ENCODE measurements at places on chromosomes 16 and 17.

DNA sequence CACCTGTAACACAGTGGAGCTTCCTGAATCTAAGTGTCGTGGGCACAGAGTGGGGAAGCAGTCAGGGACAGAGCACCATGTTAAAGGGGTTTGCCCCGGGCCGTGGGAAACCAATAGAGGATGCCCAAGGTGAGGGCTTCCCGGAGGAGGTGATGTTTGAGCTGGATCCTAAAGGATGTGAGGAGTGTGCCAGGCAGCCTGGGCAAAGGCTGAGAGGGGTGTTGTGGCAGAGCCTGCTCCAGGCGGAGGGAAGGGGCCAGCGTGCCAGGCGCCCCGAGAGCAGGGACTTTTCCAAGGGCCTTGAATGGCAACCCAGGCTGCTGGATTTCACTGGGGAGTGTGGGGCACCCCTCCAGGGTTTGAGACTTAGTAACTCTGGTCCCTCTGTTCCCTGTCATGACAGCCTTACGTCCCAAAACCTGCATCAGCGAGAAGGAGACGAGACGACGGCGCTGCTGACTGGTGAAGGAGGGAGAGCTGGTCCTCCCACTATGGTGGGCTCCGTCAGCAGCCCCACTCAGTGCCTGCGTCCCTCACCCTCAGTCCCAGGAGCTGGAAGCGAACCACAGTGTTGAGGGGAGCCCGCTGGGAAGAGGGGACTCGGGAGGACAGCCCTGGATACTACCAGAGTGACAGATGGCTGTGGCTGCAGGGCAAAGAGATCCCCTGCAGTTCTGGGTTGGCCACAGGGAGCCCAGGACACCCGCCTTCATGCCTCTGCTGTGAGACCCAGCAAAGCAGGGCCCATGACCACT, 228.4 kb downstream of the KATNIP start:
- no peaks in the 10 kb centered on the region for H3K4me1 ChIP-seq
- H3K27me3 ChIP-seq = no peaks in the 10 kb centered on the region
- no peak overlapping the region for H3K27ac ChIP-seq
- no peak overlapping the region for H3K4me3 ChIP-seq

DNA sequence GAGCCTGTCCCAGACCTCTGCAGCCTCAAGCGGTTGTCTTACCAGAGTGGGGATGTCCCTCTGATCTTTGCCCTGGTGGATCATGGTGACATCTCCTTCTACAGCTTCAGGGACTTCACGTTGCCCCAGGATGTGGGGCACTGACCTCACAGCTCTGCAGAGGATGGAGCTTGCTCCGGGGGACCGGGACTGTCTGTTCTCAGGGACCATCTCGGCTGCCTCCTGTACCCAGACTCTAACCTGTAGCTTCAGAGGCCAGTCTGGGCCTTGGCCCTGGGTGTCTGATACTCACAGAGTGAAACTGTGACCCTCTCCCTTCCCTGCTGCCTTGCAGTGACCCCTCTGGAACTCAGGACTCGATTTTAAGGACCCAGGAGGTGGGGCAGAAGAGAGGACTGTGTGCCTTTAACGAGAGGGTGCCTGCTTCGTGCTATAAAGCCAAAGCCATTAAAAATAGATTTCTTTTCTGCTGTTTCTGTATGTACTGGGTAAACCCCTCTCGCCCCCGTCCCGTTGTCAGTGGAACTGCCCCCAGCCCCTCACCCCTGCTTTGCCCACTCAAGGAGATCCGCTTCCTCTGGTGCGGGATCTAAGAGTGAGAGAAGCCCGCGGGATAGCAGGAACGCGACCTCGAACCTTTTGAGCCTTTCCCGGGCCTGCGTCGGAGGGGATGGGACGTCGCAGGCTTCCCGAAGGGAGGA, 1.1 kb upstream of the LLGL2 start:
- H3K27me3 ChIP-seq = no peaks in the 10 kb centered on the region
- peaks cover 17% of the 10 kb centered on the region for H3K4me1 ChIP-seq
- peak overlapping the region; percentile 78 for H3K4me3 ChIP-seq
- H3K27ac ChIP-seq = no peak overlapping the region
- H3K36me3 ChIP-seq = no peaks in the 10 kb centered on the region

- DNase-seq = no peak
- H3K27me3 ChIP-seq = no peaks in the 10 kb centered on the region
- H3K4me3 ChIP-seq = no peak overlapping the region
- no peak overlapping the region for H3K27ac ChIP-seq
- no peaks in the 10 kb centered on the region for H3K4me1 ChIP-seq
- no peaks in the 10 kb centered on the region for H3K36me3 ChIP-seq
Measured at GRCh38 chr16:52496051-52496876, 50.7 kb downstream of the TOX3 start.

DNA sequence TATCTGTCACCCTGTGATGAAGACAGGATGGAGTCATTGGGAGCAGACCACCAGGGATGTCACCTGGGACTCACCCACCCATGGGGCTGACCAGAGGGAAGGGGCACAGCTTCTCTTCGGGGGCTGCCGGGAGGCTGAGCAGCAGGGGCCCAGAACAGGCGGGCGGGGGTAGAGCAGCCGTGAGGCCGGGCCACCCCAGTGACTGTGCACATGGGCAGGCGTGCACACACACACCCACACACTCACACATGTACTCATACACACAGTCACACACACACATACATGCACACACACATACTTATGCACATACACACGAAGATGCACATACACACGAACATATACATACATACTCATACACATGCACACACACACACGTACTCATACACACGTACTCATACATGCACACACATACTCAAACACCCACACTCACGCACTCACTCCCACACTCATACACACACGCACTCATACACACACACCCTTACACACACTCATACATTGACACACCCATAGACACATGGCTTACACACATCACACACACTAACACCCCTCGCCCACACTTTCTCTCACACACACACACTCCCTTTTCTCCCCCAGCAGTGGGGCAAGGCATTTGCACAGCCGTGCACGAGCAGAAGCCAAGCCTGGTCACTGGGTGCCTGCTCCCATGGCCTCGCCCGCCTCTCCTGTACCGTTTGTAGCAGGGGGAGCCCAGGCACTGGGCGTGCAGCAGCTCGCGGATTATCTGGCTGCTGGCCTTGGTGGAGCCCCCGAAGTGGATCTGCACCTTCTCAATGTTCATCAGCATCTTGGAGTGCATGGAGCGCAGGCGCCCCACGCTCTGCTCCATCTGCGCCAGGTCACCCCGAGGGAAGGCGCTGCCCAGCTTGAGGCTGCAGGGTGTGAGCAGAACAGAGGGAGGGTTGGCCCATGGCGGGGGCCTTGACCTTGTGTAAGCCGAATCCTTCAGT, 12.4 kb downstream of the UBALD2 start:
- no peak overlapping the region for H3K4me3 ChIP-seq
- no peak for DNase-seq
- H3K27me3 ChIP-seq = no peaks in the 10 kb centered on the region
- peaks cover 2% of the 10 kb centered on the region for H3K4me1 ChIP-seq
- H3K36me3 ChIP-seq = no peaks in the 10 kb centered on the region

DNA sequence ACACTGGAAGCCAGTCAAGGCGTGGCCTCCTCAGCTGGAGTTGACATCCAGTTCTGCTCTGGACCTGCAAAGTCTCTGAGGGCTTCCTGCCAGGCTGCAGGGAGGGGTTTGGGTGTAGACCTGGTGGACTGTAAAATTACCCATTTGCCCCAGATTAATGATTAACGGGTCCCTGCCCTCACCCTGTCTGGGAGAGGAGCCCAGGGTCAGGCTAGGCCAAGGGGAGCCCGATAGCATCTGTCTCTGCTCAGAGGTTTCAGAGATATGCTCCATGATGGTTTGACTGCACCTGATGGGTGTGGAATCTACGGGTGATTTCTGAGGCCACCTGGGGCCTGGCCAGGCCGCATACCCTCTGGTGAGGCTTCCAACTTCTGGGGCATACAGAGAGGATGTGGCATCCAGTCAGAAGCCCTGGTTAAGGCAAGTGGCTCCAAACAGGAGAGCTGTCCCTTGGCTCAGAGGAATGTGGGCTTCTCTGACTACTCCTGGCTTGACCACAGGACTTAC, 11.2 kb downstream of the PPY start:
- H3K4me3 ChIP-seq = no peak overlapping the region
- H3K27me3 ChIP-seq = no peaks in the 10 kb centered on the region
- H3K27ac ChIP-seq = no peak overlapping the region
- H3K36me3 ChIP-seq = no peaks in the 10 kb centered on the region
- DNase-seq = no peak
- no peaks in the 10 kb centered on the region for H3K4me1 ChIP-seq

DNA sequence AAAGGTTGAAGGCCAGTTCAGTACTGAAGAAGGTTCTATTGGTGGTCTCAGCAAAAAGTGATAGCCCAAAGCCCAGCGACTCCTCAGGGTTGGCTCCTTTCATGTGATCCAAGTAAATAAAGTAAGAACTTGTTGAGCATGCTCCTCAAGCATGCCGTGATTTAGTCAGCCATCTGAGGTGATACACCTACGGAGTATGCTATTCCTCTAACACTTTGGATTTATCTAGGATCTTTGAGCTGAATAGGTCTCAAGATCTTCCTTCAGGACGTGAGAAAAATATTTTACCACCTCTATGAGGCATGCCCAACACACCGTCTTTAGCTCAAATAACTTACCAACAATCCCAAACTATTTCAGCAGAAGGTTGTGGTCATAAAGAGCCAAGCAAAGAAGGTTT, 153.3 kb upstream of the CORO6 start:
- H3K4me3 ChIP-seq = no peak overlapping the region
- no peaks in the 10 kb centered on the region for H3K27me3 ChIP-seq
- no peaks in the 10 kb centered on the region for H3K36me3 ChIP-seq
- H3K27ac ChIP-seq = no peak overlapping the region

DNA sequence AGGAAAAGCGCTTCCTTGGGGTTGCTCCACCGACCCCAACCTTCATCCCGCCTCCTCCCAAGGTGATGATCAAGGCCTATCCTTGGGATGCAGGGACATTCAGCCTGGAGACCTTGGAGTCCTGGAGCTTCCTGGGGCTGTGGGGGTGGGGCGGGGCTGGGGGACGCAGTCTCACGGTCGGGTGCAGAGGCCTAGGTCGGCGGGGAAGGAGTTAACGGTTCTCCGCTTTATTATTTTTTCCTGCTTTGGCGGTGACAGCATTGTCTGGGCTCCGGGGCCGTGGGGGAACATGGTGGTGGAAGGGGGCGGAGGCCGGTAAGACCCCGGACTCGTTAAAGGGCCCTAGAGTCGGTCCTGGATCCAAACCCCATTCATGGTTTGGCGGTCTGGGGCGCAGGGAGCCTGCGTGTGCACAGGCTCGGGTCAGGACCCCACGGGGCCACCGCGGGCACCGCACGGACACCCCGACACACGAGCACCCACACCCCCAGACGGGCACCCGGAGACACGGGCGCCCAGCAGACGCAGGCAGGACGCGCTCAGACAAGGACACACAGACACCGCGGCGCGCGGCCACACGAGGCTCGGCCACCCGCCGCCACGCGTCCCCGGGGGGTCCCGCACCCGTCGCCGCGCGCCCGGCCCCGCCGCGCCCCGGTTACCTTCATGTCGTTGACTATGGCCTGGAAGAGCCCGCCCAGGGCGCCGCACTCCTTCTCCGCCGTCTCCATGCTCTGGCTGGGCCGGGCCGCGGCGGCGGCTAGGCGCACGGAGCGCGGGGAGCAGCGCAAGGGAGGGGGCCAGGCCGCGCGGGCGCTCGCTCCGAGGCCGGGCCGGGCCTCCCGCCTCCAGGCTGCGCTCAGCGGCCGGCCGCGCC, 554 bp downstream of the MTSS2 start:
- no peaks in the 10 kb centered on the region for H3K27me3 ChIP-seq
- peaks cover 9% of the 10 kb centered on the region for H3K4me1 ChIP-seq
- H3K36me3 ChIP-seq = no peaks in the 10 kb centered on the region
- no peak for DNase-seq
- no peak overlapping the region for H3K4me3 ChIP-seq
- H3K27ac ChIP-seq = no peak overlapping the region

- H3K4me1 ChIP-seq = peaks cover 2% of the 10 kb centered on the region
- no peak for DNase-seq
- peaks cover 12% of the 10 kb centered on the region for H3K36me3 ChIP-seq
- H3K27ac ChIP-seq = no peak overlapping the region
Measured at GRCh38 chr17:2452216-2452750, 51.4 kb upstream of the MNT start.

GRCh38 chr16:52573365-52574299, 26.7 kb upstream of the TOX3 start:
- no peaks in the 10 kb centered on the region for H3K27me3 ChIP-seq
- H3K4me1 ChIP-seq = no peaks in the 10 kb centered on the region
- H3K36me3 ChIP-seq = no peaks in the 10 kb centered on the region
- no peak overlapping the region for H3K27ac ChIP-seq
- DNase-seq = no peak

DNA sequence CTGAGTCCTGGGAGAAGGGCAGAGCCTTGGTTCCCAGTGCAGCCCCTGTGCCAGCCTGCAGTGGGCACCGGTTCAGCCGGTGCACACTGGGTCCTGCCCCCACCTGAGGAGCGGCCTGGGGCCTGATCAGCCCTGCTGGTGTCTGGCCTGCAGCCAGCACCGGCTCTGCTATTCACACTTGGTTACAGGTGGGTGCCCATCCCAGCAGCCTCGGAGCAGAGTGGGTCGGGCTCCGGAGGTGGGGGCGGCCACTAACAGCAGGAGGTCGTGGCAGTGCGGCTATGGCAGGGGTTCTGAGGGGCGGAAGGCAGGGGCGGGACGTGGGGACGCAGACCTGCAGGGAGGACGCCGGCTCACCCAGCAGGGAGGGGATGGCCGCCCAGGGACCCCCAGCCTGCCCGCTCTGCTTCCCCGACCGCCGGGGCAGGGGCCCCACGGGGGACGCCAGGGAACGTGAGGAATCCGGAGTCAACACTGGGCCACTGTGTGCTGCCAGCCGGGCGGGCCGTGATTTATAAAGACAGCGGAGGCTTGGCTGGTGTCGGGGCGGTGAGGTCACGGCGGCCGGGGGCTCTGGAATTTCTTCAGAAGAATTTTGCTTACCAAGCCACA, 20.3 kb downstream of the METRNL start:
- no peaks in the 10 kb centered on the region for H3K27me3 ChIP-seq
- no peak overlapping the region for H3K4me3 ChIP-seq
- no peak overlapping the region for H3K27ac ChIP-seq
- peaks cover 11% of the 10 kb centered on the region for H3K4me1 ChIP-seq
- no peak for DNase-seq
- H3K36me3 ChIP-seq = no peaks in the 10 kb centered on the region

GRCh38 chr16:9122342-9122741, 30.9 kb downstream of the HAPSTR1 start:
- H3K36me3 ChIP-seq = peaks cover 32% of the 10 kb centered on the region
- no peaks in the 10 kb centered on the region for H3K27me3 ChIP-seq
- DNase-seq = no peak
- H3K4me3 ChIP-seq = no peak overlapping the region
- no peak overlapping the region for H3K27ac ChIP-seq
- H3K4me1 ChIP-seq = peaks cover 22% of the 10 kb centered on the region

- peaks cover 12% of the 10 kb centered on the region for H3K4me1 ChIP-seq
- DNase-seq = no peak
- H3K36me3 ChIP-seq = no peaks in the 10 kb centered on the region
- H3K4me3 ChIP-seq = peak overlapping the region; percentile 89
Measured at GRCh38 chr17:18361837-18362697, 1.3 kb downstream of the SHMT1 start.
